ENCODE measurements at places on chromosomes 2 and 18. TPM values are rescaled to one million over a fixed set of nuclear protein-coding genes. Genes with fewer than 3 reads are reported as not detected.

The MDH1B gene
- total RNA-seq, result 0.37 TPM

The REEP1 gene
- total RNA-seq, result under 0.01 TPM

The METTL5 gene
- total RNA-seq, result 56.2 TPM

The TLX2 gene
- under 0.01 TPM for total RNA-seq

The HOXD4 gene
- total RNA-seq, result 2.0 TPM

The TSGA10 gene
- 2.6 TPM for total RNA-seq

The COBLL1 gene
- 4.0 TPM for total RNA-seq

Measured in subcutaneous preadipocyte (primary cell).